ENCODE measurements at places on chromosomes 4 and X.
A peak's percentile ranks its signal among the peaks of the same experiment; 100 is the strongest.

DNA sequence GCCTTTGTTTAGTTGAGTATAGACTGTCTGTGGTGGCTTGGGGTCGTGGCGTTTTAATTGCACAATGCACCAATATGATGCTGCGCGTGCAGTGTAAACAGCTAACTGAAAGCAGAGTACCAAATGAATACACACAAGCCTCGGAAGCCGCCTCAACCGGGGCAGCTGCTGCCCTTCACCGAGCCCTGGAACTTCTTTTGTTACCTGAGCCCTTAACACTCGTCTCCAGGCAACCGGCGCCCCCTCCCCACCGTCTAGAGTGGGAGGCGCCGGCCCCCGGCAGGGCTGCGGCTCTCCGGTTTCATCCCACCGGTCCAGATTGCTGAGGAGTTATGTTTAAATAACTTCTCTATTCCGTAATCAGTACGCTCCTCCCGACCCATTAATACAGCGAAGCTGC, 173.2 kb upstream of the TBL1X start:
- no peak for DNase-seq

DNA sequence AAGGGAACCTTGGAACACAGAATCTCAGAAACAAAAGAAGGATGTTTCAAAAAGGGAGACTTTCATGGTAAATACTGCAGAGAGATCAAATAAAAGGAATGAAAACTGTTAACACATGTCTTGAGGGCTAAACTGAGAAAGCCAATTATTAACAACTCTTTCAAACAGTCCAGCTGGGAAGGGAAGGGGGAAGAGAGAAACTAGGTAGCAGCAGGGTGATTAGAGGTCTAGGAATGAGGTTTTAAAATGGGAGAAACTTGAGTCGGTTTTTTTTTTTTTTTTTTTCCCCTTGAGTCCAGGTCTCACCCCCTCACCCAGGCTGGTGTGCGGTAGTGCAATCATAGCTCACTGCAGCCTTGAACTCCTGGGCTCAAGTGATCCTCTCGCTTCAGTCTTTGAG, 4.3 kb downstream of the BCLAF3 start:
- DNase-seq = no peak

- DNase-seq = no peak
These were observed 6.3 kb upstream of the TBC1D25 start for GRCh38 chrX:48533165-48533564.

DNA sequence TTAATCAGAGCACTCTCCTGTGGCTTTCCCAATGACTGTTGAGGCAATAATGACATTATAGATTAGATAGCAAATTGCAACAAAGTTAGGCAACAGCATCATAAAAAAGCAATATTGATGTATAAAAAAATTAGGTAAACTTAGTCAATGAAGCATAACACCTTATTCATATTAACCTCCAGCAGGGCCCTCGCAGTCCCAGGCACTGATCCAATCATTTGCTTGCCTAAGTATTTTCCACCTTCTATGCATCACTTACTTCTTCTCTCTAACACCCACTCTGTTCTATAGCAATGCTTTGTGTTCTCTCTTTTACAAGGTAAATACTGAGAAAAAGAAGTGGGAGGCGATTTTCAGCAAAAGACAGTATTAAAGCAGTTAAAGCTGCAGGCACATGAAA, 833.5 kb upstream of the ADGRL3 start:
- DNase-seq = no peak

DNA sequence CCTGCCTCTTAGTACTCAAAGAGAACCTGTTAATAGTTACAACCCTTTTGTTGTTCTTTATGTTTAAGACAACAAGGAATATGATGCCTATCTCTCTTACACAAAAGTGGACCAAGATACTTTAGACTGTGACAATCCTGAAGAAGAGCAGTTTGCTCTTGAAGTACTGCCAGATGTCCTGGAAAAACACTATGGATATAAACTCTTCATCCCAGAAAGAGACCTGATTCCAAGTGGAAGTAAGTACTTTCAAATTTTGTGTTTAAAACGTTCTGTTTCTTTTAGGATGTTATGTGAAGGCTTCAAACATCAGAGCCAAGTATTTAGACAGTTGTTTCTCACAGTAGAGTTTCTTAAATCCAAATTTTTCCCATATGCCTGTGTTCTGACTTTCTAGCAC, 67.2 kb upstream of the NRK start:
- no peak for DNase-seq

GRCh38 chr4:66606215-66606614, 935.9 kb upstream of the EPHA5 start:
- no peak for DNase-seq

GRCh38 chr4:151942971-151943370, 182.2 kb upstream of the GATB start:
- no peak for DNase-seq

GRCh38 chr4:151717314-151717713, 43.5 kb downstream of the GATB start:
- no peak for DNase-seq

DNA sequence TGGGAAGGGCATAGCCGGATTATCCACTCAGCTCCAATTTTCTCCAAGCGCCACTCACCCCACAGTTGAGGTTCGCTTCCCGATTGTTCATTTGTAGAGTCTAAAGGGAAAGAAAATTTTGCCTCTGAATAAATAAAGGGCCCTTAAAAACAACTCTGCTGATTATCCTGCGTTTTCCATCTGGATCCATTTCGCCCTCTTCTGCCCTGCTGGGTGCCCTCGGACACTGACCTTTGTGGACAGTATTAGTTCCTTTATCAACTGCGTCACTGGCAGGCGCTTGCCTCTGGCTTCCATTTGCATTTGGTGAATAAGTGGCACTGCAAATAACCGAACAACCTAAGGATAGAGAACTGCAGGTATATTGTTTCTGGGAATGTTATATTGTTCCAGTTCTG, 10.1 kb downstream of the GSX2 start:
- no peak for DNase-seq

- DNase-seq = no peak
These were observed 109.6 kb downstream of the TNIP2 start for GRCh38 chr4:2646396-2647149.

DNA sequence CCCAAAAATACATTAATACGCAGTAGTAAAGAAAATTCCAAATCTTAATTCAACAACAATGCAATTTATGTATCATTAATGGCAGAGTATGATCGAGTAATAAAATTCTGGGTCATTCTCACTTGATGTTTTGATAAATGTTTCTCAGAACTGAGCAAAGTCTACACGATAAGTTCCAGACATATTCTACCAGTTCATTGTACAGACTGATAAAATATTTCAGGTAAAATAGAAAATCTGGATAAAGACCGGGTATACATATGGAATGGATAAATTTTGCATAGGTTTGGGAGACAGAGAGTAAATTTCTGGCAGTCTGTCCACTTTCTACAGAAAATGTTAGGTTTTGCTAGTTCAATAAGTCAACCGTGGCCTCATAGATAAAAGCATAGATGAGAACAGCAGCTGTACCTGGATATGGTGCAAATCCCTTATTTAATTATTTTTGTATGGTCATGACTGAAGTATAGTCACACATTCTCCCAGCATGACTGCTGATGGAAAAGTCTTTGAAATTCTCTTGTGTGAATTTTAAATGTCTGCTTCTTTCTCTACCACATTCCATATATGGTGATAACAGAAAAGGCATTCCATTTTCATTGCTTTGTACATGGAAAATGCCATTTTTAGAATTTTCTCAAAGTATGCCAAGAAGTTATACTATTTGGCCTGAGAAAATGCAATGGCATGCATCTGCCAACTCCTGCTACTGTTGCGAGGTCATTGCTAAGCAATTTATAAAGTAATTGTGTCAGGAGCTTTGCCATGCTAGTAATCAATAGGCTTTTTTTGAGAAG, 301.9 kb upstream of the ARSJ start:
- no peak for DNase-seq

DNA sequence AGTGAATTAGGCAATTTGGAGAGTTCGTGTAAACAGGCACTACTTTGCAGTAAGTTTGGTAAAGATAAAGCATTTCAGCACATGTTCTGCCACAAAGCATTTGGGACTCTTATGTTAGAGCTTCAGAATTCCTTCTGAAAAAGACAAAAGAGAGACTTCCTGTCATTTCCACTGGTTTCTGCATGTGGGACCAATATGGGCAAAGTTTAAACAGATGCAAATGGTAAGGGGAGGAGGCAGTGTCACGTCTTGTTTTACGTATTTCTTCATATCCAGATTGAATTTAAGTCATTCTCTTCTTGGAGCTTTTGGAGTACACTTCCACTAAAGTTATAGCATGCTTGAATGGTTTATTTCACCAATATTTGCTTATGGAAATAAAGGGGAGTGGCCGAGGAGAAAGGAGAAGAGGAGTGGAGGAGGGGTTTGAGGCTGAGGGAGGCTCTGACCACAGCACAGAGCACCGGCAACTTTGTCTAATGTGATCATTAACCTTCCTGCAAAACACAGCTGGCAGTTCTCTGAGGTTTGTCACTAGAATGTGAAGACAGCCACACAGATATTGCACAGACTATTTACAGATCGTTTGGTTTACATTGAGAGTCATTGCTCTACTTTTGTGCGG, at the start of gene APELA:
TSS of gene APELA (plus strand) at position 479 of the 625 bp plus-strand sequence. CDS start 154 bp downstream, outside the sequence.
- DNase-seq = peak; percentile 35

DNA sequence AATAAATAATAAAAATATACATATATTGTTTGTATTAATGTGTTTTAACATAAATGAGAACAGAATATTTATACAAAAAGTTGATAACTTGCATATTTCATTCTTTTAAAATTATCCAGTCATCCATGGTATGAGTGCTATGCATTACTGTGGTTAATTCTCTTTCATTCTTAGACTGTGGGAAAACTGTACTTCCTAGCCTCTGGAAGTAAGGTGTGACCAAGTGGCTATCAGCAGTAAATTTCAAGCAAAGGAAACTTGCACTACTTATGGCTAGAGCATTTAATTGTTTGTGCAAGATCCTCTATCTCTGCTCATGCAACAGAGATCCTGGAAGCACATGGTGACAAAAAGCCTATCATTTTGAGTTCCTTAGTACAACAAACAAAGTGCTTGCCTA, 1054.5 kb upstream of the PABPC4L start:
- no peak for DNase-seq

DNA sequence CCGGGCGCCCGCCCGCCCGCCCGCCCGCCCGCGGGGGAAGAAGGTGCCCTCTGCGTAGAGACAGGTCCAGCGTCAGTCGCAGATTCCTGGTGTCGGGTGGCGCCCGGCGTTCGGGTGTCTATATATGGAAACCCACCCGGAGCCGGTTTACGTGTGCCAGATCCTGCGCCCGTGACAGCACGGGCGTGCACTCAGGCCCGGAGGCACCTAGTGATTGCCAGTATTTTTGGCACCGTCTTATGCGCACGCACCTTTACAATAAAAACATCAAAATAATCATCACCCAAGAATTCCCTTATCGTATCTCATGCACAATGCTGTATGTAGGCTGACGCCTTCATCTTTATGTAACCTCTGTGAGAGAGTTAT, 519 bp downstream of the SLC25A4 start:
- no peak for DNase-seq

DNA sequence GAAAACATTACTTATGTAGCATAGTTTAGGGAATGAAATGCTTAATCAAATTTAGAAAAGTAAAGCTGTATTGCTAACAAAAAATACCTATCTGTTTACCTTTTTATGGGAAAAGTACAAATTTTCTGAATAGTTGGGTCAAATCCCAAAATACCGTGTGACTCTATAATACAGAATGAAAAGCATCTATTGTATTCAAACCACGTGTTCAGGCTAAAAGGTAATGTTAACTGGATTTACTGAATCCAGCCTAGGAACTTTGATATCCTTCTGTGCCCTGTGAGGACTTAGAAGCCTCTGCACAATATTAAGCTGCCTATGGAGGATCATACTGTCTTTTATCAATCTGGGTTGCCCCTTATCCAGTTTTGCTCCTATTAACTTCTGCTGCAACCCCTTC, 36.3 kb upstream of the AGA start:
- DNase-seq = no peak

GRCh38 chrX:40085102-40085551, 12.6 kb downstream of the BCOR start:
- DNase-seq = no peak

GRCh38 chr4:10078481-10079233, 37.9 kb downstream of the WDR1 start:
- peak; percentile 12 for DNase-seq

DNA sequence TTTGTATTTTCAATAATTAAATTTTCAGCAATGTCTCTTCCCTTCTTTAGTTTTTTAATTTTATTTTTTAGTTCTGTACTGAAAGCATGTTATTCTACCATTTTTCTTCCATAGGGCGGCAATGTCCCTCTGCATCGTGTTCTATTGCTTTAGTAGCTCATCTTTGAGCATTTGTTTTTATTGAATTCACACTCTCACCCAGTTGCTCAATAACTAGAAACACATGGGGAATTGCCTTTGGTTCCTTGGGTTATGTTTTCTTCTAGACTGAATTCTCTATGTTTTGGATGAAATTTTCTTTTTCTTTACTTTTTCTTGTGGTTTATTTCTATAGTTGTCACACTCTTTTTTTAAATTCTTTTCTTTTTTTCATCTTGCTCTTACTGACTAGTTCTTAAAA, 233.8 kb upstream of the LDB2 start:
- DNase-seq = no peak

DNA sequence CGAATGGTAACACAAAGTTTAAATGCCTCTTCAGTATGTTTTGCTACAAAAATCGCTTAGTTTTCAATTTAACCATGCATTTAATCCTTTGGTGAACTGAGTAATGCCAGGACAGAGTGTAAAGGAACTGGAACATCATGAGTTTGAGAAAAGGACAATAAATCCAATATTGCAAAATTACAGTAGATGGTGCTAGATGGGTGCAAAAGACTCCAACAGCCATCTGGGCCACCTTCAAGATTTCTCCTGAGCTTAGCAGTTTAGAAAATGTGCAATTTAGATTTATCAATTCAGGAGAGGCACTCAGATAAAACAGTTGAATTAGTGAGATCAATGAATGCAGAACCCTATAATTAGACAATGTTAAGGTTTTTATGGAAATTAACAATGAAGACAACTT, 33.2 kb upstream of the MID1IP1 start:
- DNase-seq = peak; percentile 10

- DNase-seq = no peak
These were observed 46.3 kb upstream of the CLCN4 start for GRCh38 chrX:10110316-10110935.

- no peak for DNase-seq
These were observed 775 bp downstream of the SHROOM4 start for GRCh38 chrX:50812995-50813842.

- DNase-seq = no peak
These were observed 18.1 kb downstream of the SMIM31 start for GRCh38 chr4:164772076-164772475.
